ENCODE measurements at places on chromosomes 12 and 14.
A peak's percentile ranks its signal among the peaks of the same experiment; 100 is the strongest.

- no peak for DNase-seq
These were observed 27.9 kb downstream of the SMUG1 start for GRCh38 chr12:54160769-54161480.

DNA sequence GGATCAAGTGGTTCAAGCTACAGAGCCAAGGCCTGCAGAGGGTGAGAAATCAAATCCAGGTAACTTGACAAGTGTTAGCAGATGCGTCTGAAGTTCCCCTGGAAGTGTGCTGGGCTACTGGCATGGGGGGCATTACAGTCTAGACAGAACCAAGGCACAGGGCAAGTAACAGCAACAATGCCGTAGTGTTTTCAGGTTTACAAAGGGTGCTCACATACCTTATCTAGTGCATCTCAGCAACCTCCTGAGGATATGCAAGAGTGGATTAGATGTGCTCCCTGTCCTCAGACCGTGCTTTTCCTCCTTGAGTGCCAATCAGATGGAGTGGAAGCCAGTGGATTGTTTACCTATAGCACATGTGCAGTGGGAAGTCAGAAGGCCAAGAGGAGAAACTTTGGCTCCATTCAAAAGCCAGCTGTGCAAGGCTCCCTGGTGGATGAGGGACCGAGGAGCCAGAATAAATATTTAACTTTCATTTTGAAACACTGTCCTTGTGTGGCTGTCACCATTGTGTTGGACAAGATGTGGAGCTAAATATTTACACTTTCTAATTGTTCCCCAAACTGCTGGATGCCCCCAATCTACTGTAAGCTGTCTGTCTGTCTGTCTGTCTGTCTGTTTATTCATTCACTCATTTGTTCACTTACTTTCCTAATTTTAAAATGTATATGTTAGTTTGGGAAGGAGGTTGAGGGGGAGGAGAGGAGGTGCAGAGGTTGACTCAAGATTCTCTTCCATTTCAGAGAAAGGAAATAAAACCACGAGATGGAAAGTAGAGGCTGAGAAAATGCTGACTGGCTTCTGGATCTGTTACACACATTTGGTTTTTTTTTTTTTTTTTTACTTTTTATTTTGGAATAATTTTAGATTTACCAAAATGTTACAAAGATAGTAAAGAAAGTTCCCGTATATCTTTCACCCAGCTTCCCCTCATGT, 184.0 kb upstream of the PARP11 start:
- DNase-seq = no peak

DNA sequence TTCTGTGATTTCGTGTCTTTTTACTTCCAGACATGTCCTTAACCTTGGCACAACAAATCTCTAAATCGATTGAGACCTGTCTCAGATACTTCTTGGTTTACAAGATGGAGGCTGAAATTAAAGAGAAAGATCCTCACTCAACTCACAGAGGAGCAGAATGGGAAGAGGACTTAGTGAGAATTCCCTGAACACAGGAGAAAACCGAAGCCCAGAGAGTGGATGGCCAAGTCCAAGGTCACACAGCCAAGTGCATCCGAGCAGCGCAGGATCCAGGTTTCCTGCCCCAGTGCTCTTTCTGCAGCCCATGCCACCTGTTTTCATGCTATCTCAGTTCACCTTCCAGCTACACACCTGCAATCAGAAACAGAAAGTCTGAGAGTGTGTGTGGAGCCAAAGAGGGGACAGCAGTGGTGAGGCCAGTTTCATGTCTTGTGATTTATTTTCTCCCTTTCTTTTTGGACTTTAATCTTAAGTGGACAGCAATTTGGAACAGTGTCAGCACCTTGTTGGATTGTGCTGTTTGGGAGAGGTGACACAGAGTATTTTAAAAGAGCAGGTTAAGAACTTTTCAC, 22.9 kb upstream of the TCL1B start:
- DNase-seq = no peak

GRCh38 chr12:123976227-123976826, 3.3 kb downstream of the ZNF664 start:
- DNase-seq = no peak

GRCh38 chr12:111503116-111503515, 96.0 kb downstream of the ATXN2 start:
- DNase-seq = no peak

GRCh38 chr12:10241727-10242126, 29.1 kb downstream of the GABARAPL1 start:
- DNase-seq = no peak

DNA sequence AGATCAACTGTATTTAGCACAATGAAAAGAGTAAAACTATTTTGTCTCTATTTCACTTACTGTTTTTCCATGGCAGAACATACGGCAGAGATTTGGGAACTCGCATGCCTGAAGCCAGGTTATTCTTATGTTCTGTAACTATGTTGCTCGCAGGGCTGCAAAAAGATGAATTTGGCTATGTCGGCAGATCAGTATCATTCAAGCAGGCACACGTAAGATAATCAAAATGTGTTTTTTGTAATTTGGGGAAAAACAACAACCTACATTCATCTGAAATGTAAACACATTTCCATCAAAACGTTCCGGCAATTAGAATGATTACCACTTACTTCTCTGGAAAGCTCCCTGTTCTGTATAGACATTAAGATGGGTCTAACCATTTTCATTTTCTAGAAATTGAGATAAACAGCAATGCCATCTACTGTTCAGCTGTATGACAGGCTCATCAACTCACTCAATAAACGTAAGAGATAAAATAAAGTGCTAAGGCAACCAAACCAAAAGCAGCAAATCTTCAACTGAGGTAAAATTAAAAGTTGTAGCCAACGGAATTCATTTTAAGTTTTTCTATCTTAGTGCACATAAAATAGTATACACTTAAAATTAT, 13.0 kb downstream of the GTSF1 start:
- no peak for DNase-seq

GRCh38 chr14:106879241-106879640, 1352.9 kb downstream of the TMEM121 start:
- DNase-seq = no peak

- peak; percentile 37 for DNase-seq
These were observed 42.9 kb downstream of the FLRT2 start for GRCh38 chr14:85572845-85573244.

DNA sequence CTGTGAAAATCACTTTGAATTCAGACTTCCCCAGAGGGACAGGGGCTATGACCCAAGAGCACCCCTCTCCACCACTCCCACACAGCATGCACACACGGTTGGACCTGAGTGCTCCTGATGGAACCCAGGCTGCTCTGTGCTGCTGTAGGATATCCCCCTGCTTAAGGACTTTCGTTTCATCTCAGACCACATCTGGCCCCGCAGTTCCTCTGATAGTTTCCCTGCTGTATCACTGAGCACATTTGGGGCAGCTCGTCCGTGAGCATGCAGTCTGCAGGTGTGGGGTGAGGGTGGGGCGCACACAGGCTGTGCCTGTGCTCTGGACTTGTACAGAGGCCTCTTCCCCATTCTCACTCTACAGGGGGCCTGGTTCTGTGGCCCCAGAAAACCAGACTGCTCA, 345.2 kb upstream of the FKBP4 start:
- DNase-seq = no peak

GRCh38 chr12:132824053-132824452, 4.6 kb downstream of the GOLGA3 start:
- no peak for DNase-seq

DNA sequence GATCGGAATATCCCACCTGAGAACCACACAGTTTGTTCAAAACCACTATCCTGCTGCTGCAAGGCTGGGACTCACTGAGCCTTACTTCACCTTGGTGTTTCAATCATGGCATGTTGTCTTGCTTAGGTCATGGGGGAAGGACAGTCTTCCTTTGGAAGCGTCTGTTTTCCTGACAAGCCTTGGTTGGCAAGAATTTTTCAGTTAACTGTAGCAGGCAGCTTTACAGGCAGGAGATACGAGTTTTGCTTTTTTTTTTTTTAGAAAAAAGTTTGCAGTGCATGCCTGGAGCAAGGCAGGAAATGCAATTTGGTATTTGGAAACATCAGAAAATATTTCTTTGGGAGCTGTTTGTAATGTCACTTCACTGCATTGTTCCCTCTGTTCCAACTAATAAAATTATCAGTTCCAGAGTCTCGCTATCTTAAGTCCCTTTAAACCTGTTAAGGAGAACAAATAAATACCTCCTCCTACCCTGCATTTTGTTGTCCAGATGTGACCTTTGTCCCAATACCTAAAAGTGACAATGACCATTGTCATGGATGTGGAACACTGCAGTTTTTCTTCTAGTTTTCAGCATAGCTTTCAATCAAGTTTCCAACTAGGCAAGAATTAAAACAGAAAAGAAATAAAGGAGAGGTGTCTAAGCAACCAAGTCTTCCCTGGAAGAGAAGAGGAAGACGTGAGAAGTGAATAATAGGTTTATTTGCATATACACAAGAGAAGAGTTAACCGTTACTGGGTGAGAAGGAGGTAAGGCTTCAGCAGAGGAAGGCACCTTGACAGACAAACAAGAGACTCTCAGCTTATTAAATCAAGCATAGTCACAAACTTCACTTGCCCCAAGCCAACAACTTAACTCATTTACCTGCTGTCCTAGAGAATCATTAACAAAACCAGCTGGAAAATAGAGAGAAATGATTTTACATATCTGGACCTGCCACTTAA, 71.4 kb upstream of the ACTN1 start:
- DNase-seq = no peak

DNA sequence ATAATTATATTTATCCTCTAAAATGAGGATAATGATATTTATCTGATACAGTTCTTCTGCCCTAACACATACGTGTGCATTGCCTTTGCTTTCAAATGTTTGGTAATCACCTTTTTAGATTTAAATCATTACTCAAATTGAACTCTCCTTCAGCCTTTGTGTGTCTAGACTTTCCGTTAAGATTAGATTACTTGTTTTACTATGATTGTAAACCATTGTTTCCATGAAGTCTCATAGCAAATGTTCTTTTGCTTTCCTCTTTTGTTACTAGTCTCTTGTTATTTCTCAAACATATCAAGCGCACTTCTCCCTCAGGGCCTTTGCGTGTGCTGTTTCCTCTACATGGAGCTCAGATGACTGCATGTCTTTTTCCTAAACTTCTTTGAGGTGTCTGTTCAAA, 63.7 kb downstream of the ETV6 start:
- DNase-seq = no peak

- DNase-seq = no peak
These were observed 26.3 kb downstream of the EML1 start for GRCh38 chr14:99819514-99819913.

GRCh38 chr12:69898236-69898635, 73.2 kb downstream of the MYRFL start:
- DNase-seq = no peak

GRCh38 chr14:103500148-103500990, 22.3 kb downstream of the CKB start:
- peak; percentile 81 for DNase-seq
